ENCODE measurements at places on chromosomes 1 and 21. TPM values are rescaled to one million over a fixed set of nuclear protein-coding genes. Genes with fewer than 3 reads are reported as not detected.

GRCh38 chr1:184010788-184011187 is 26.7 kb downstream of the COLGALT2 start:
- no peaks in the 10 kb centered on the region for H3K27me3 ChIP-seq
- no peaks in the 10 kb centered on the region for H3K4me1 ChIP-seq
- H3K27ac ChIP-seq: no peak overlapping the region
- no peak overlapping the region for H3K4me3 ChIP-seq
- H3K36me3 ChIP-seq: no peaks in the 10 kb centered on the region

DNA sequence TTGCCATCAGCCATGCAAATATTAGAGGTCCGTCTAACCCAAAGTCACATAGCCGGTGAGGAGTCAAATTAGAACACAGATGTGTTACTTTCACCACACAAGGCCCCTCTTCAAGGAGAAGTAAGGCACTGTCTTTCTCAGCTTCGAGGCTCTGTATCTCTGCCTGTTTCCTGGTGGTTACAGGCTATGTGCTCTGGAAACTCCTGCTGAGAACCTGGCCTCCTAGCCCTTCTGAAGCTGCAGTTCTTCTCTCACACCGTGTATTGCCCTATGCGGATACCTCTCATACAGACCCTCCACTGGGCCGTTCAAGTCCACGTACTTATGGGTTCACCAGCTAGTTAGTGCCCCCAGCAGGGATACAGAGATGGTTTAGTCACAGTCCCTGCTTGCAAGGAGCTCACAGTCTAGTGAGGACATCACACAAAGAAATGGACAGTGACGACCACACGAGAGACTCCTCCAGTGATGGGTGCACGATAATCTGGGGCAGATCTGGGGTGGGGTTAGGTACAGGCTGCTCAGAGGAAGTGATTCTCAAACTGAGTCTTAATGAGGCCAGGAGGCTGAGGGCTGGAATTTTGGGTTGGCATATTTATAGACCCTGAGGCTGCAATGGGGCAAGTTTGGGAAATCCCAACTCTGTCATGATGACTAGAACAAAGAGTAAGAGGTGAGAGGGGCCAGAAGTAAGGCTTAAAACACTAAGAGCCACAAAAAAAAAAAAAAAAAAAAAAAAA is 22.8 kb upstream of the ELOA start:
- H3K4me3 ChIP-seq: no peak overlapping the region
- H3K27ac ChIP-seq: no peak overlapping the region
- no peaks in the 10 kb centered on the region for H3K27me3 ChIP-seq
- DNase-seq: no peak

DNA sequence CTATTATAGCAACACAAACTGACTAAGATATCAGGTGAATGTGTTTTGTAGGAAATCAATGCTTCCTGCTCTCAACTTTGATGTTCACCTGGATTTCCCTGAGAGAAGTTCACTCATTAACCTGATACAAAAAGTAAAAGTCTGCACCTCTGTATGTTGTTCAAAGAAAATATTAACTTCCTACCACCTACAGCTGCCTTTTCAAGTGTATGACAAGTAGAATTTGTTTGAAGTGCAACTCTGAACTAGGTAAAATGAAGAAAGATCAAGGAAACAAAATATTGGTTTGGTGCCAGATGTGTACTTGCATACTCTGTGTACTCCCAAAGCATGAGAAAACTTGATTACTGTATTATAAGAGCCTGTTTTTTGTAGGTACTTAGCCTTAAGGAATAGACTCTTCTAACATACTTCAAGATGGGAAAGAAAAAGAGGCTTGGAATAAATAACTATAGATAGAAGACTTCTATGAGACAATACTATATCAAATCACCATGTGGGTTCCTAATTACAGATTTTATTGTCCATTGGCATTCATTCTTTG is 193.4 kb downstream of the APP start:
- no peaks in the 10 kb centered on the region for H3K36me3 ChIP-seq
- H3K27ac ChIP-seq: no peak overlapping the region
- DNase-seq: no peak
- H3K4me3 ChIP-seq: no peak overlapping the region
- no peaks in the 10 kb centered on the region for H3K4me1 ChIP-seq

DNA sequence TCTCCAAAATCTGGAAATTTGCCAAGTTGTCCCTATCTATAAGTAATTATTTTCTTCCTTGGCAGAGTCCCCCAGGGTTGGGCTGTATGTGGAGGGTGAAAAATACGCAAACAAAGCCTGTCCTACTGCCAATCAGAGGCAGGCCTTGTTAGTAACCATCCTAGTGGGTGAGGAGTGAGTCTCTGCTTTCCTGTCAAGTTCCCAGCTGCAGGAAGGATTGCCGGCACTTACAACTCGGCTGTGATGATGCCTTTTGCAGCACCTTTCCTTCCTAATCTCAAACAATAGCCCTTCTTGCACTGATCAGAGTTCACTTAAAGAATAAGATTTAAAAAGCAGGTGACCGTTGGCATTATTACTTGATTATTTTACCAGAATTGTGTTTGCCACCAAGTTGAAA is 31.3 kb upstream of the FGGY start:
- H3K27ac ChIP-seq: no peak overlapping the region
- H3K4me1 ChIP-seq: no peaks in the 10 kb centered on the region
- H3K4me3 ChIP-seq: no peak overlapping the region
- no peaks in the 10 kb centered on the region for H3K27me3 ChIP-seq
- no peak for DNase-seq

DNA sequence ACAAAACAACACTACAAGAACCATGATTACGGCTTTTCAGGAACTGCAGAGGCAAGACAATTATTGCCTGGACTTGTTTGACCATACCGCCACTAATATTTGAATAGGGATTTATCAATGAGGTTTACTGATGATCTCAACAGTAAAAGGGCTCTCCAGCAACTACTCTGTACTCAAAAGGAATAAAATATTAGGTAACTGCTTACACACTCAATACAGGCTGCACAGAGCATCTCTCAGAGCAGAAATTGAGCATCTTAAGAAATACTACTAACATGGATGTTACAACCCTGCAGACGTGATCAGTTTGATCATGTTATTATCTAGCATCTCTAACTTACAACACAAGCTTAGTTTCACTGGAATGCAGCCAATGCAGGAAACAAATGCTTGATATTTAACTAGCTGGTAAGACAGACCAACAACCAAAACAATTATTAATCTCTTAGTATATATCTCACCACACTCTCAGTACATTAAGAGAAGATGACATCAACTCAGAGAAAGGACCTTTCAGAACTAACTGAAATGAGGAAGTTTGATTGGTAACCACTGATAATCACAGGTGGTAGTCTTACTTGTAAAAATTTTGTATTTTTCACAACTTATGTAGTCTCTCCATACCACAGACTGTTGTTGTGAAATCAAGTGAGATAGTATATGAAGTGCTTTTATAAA is 52.2 kb downstream of the PUM1 start:
- H3K4me3 ChIP-seq: no peak overlapping the region
- H3K27me3 ChIP-seq: no peaks in the 10 kb centered on the region

LY9 gene
- total RNA-seq: 1.3 TPM

- H3K4me1 ChIP-seq: no peaks in the 10 kb centered on the region
- no peak overlapping the region for H3K4me3 ChIP-seq
- H3K36me3 ChIP-seq: no peaks in the 10 kb centered on the region
- no peak overlapping the region for H3K27ac ChIP-seq
Observed at GRCh38 chr1:5813480-5813879, 178.7 kb downstream of the NPHP4 start.

DNA sequence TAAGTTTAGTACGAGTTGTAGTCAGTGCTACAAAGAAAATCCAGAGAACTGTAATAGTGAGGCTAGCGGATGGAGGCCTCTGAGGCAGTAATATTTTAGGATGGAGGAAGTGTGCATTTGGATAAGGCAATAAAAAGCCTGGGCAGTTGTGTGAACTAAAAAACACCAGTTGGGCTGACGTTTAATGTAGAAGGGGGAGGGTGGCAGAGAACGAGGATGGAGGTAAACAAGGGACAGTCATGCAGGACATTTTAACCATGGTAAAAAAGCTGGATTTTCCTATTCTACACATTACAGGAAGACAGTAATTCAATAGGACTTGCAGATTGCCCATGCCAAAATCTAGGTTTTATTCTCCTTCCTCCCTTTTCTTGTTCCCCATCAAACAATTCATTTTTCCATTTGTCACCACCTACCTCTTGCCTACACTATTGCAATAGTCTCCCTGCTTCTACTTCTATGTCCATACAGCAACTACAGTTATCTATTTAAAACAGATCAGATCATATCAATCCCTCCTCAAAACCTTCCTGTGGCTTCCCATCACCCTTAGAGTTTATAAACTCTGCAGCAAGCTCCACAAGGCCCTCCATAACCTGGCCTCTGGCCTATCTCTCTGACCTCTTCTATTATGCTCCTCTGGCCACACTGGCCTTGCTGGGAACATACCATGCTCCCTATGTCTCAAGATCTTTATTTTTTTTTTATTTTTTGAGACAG is 27.7 kb downstream of the ERO1B start:
- H3K4me3 ChIP-seq: no peak overlapping the region
- no peak for DNase-seq
- no peaks in the 10 kb centered on the region for H3K4me1 ChIP-seq
- H3K36me3 ChIP-seq: peaks cover 4% of the 10 kb centered on the region
- H3K27me3 ChIP-seq: no peaks in the 10 kb centered on the region
- H3K27ac ChIP-seq: no peak overlapping the region

GRCh38 chr1:199808110-199808870 is 219.2 kb upstream of the NR5A2 start:
- H3K4me3 ChIP-seq: no peak overlapping the region
- H3K27ac ChIP-seq: no peak overlapping the region
- DNase-seq: no peak
- no peaks in the 10 kb centered on the region for H3K27me3 ChIP-seq
- H3K4me1 ChIP-seq: no peaks in the 10 kb centered on the region
- no peaks in the 10 kb centered on the region for H3K36me3 ChIP-seq

DNA sequence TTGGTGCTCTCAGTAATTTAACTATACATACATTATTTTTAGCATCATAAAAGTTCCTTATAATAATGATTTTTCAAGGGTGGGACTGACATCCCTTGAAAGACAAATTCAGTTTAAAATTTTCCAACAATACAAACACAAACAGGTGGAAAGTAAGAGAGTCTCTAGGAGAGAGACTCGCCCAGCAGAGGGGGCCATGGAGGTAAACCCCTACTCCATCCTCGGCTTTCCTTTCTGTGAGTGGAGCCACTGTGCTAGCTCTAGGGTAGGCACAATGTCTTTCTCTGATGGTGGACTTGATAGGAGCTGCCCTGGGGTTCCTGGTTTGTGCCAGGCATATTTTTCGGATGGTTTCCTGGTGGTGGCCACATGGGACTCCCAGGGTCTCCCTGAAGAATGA is 8.3 kb downstream of the CSMD2 start:
- no peak for DNase-seq
- no peak overlapping the region for H3K4me3 ChIP-seq
- H3K27me3 ChIP-seq: no peaks in the 10 kb centered on the region
- no peaks in the 10 kb centered on the region for H3K4me1 ChIP-seq

CELF3 gene
- not detected for total RNA-seq

GRCh38 chr1:201593200-201593921 is 54.4 kb downstream of the NAV1 start:
- no peaks in the 10 kb centered on the region for H3K27me3 ChIP-seq
- H3K27ac ChIP-seq: no peak overlapping the region
- no peaks in the 10 kb centered on the region for H3K4me1 ChIP-seq

GNL2 gene
- total RNA-seq: 21.7 TPM

GRCh38 chr1:184593597-184593996 is 161.1 kb downstream of the EDEM3 start:
- H3K27me3 ChIP-seq: no peaks in the 10 kb centered on the region
- peaks cover 10% of the 10 kb centered on the region for H3K4me1 ChIP-seq
- no peak for DNase-seq
- H3K36me3 ChIP-seq: no peaks in the 10 kb centered on the region
- no peak overlapping the region for H3K27ac ChIP-seq

CDCA8 gene
- 0.82 TPM for total RNA-seq

LENEP gene
- total RNA-seq: not detected

DNA sequence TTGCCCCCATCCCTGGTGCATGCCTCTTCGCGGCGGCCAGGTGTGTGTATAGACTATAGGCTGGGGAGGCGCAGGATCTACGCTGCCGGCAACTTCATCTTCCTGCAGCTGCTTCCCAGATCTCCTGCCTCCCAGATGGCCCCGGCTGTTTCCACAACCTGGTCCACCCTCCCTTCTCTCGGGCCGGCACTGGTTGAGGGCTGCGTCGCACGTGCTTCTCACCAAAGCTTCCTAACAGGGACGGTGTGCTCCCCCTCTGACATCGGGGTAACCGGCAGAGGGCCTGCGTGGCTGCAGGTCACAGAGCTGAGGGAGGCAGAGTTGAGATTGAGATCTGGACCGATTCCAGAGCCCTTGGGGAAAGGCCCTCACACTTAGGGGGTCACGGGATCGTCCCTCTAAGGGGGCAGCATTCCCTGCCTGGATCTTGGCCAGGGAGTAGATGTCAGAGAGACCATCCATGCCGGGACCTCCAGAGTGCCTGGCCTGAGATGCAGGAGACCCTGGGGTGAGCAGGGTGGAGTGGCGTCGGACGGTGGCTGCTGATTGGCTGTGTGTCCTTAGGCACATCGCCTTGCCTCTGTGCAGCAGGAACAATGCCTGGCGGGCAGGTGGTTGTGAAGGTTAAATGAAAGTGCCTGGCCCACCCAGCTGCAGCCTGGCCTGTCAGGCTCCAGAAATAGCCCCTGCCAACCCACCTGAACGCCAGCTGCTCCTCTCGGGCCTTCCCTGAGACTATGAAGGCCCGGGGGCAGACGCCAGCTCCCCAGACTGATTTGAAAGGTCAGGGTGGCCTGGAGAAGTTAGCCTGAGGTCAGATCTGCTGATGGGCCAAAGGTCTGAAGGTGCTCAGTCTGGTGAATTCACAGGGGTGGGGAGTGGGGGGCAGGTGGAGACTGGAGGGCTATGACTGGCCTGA is 6.1 kb upstream of the MASP2 start:
- no peak overlapping the region for H3K4me3 ChIP-seq
- H3K27me3 ChIP-seq: no peaks in the 10 kb centered on the region
- no peak overlapping the region for H3K27ac ChIP-seq
- DNase-seq: no peak
- H3K36me3 ChIP-seq: peaks cover 2% of the 10 kb centered on the region
- no peaks in the 10 kb centered on the region for H3K4me1 ChIP-seq

GRCh38 chr1:108560189-108560873 is 431 bp downstream of the EEIG2 start:
- H3K36me3 ChIP-seq: no peaks in the 10 kb centered on the region
- DNase-seq: peak; percentile 55
- peak overlapping the region; percentile 65 for H3K27ac ChIP-seq
- no peaks in the 10 kb centered on the region for H3K27me3 ChIP-seq
- H3K4me1 ChIP-seq: no peaks in the 10 kb centered on the region

GRCh38 chr1:204443260-204443619 is 31.6 kb upstream of the PPP1R15B start:
- H3K4me3 ChIP-seq: no peak overlapping the region
- peaks cover 8% of the 10 kb centered on the region for H3K4me1 ChIP-seq
- H3K36me3 ChIP-seq: no peaks in the 10 kb centered on the region
- peak overlapping the region; percentile 53 for H3K27ac ChIP-seq
- no peak for DNase-seq
- H3K27me3 ChIP-seq: no peaks in the 10 kb centered on the region

Data from right lobe of liver (tissue), 6 donors.